ENCODE measurements at places on chromosomes 16 and 17. TPM values are rescaled to one million over a fixed set of nuclear protein-coding genes. Genes with fewer than 3 reads are reported as not detected.

The ABCA10 gene
- not detected for total RNA-seq

The DOK4 gene
- total RNA-seq, result 6.2 TPM

The TPSAB1 gene
- total RNA-seq, result not detected

The ZFHX3 gene
- total RNA-seq, result 1.3 TPM

Measured in M059J (cell line).